ENCODE measurements at places on chromosomes 13 and 19.

DNA sequence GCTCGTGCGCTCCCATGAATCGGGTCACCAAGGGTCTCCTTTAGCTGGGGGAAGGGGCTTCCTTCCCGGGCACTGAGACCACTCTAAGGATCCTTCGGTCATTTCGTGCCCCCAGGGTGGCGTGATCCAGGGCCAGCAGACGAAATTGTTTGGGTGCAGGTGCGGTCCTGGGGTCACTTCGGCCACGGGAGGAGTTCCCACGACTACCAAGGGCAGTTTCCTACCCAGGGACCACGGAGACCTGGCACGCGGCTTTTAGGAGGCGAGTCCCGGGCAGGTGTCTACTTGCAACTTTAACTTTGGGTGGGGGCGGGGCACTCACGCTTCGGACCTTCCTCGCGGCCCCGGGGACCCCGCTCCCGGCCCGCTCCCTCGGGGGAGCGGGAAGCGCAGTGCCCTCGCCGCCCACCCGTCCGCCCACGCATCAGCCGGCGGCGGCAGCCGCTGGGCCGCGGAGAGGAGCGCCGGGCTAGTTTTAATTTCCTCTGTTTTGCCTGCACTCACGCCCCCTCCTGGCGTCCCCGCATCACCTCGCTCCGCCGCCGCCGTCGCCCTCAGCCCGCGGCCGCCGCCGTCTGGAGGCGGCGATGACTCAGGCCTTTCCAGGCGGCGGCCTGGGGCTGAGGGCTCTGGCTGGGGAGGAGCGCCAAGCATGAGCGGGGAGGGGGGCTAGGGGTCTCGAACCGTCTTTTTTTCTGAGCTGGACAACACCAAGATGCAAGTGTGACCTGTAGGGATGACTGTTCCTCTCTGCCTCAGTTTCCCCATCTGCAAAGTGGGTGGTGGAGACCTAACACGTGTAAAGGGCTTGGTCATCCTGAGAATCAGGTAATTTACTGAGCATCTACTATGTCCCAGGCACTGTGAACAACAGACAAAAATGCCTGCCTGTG, 21.8 kb downstream of the OLFM2 start:
- DNase-seq = peak; percentile 88

DNA sequence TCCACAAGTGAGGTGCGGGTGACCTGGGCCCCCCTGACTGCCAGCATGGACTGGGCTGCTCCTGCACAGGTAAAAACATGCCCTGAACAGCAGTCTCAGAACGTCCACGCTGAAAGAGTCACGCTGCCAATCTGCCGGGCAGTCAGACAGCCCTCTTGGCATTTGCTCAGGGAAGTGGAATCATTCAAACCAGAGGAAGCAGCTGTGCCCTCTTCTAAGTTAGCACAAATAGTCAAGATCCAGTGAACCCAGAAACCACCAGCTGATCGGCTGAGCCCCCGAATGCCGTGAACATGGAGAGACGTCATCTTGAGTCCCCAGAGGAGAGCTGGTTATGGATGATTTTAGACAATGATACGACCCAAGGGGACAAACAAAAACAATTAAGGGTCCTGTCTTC, 34.4 kb downstream of the KLF2 start:
- no peak for DNase-seq

DNA sequence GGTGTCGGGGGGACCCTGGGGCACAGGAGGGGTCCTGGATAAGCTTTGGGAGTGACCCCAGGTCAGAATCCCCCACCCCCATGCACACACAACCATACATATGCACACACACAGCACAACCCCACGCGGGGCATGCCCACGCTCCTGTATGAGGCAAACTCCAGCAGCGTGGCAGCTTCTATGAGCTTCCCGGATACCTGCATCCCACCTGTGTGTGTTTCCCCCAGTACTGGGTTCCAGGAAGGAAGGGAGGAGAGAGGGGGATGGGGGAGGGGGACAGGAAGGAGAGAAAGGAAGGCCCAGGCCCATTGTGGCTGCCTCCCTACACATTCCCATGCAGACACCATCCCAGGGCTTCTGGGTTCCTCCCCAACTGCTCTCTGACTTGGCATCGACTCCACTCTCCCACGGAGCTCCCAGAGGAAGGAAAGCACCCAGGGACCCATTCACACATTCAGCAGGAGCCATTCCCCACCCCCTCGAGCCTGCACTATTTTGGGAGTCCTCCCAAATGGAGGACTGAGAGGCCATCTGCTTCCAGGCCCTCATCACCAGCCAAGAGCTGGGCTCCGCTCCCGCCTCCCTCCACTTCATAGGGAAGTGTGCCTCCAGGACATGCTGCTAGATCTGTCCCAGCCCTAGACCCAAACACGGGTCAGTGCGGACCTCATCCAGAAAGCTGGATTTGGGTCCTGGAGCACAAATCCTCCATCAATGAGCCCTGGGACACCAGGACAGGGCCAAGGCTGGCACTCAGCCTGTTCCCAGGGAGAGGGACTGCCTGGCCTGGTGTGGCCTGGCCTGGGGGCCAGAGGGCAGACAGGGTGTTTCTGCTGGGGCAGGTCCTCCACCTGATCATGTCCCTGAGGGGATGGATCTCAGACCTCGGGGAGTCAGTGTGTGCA, 13.2 kb downstream of the PRR36 start:
- no peak for DNase-seq

DNA sequence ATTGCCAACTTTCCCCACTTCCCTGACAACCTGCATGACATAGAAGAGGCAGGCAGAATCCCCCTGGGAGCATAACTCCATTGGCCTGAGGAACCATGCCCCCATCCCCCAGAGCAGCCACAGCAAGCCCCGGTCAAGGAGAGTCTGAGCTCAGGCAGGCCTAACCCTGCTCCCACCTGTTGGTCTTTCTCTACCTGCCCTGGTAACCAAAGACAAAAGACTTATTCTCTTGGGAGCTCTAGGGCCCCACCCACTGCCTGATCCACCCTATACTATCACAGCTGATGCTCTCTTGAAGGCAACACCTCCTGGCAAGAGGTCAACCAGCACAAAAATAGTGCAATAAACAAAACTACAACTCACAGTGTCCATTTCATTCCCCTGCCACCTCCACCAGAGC, 59.3 kb downstream of the TNFSF13B start:
- no peak for DNase-seq

DNA sequence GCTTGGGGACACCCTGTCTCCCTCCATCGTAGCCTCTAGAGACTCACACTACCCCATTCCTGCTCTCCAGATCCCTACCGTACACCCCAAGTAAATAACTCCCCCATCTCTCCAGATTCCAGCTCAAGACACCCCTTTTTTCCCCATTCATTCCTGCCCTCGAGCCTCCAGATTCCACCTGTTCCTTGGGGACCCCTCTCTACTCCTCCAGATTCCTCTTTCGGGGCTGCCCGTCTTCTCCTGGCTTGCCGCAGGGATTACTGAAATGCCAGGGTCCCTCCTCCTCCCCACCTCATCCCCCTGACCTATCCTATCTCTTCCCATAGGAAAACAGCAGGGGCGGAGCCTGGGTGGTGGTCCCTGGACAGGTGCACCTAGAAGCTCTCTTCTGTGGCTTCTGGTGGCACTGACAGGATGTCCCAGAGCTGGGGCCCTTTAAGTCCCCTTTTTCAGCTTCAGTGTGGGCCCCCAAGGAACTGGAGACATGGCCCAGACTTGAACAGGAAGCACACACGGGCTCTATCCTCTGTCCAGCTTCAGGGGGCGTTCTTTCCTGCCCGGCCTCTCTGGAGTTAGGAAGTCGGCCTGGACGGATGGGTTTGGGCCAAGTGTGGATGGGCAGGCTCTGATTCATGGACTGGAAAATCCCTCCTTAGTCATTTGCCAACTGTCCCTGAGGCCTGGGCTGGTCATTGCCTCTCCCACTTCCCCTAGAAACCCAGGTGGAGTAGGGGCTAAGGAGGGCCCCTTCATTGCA, 1.2 kb downstream of the ZSWIM4 start:
- DNase-seq = peak; percentile 39

DNA sequence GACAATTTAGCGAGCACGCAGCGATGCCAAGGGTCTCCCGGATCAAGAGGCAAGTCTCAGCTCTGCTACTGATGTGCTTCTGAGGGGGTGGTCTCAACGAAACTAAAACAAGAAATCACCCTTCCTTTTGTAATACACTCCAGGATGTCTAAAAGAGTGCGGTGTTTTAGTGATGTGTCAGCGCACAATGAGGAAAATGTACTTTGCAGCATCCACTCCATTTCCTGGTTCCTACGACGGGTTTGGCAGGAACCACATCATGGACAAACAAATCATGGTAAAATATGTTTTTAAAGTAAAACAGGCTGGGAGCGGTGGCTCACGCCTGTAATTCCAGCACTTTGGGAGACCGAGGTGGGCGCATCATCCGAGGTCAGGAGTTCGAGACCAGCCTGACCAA, 154.0 kb upstream of the TSC22D1 start:
- DNase-seq = no peak

DNA sequence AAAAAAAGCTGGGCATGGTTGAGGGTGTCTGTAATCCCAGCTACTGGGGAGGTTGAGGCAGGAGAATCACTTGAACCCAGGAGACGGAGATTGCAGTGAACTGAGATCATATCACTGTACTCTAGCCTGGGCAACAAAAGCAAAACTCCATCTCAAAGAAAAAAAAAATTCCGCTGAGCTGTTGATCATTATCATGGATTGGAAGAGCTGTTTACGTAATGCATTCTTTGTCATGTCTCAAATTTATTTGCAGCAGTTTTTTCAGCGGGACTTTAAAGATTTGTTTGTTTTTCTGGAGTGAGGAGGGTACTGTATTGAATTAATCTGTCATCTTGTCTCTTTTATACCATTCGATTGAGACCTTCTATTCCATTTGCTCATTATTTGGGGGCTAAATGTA, 4.3 kb downstream of the NLRP5 start:
- DNase-seq = no peak

DNA sequence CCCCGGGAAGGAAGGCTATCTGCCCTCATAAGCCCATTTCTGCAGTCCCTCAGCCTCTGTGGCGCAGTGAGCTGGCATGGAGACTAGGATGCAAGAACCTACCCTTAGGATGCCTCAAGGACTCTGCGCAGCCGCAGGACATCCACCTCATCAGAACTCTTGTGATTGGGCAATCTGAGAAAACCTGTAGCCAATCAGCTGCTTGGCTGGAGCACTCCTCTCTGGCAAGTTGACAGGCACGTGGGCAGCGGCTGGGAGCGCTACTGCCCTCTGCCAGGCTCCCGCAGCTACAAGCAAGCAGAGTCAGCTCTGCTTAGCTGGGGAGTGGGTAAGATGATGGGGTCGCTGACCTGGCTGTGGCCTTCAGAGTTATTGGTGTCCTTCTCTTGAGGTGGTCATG, 1.5 kb upstream of the ECSIT start:
- peak; percentile 48 for DNase-seq

GRCh38 chr13:62035981-62036380, 620.3 kb upstream of the PCDH20 start:
- DNase-seq = no peak

DNA sequence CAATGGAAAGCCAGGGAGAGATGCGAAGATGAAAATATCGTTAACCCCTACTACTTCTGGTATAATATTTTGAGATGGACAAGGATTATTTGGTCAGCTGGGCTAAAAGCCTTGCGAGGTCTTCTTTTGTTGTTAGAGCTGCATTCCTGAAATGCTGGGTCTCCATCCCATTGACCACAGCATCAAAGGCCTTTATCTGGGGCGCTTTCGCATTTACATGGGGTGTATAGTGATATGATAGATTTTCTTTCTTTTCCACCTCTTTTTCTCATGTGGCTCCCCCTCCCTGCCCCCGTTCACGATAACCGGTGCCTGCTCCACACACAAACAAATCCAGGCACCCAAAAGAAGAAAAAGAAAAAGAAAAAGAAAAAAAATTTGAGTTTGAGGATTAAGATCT, 77.5 kb downstream of the ZNF536 start:
- no peak for DNase-seq

- DNase-seq = peak; percentile 62
These were observed 20.3 kb downstream of the C19orf81 start for GRCh38 chr19:50669302-50670101.

DNA sequence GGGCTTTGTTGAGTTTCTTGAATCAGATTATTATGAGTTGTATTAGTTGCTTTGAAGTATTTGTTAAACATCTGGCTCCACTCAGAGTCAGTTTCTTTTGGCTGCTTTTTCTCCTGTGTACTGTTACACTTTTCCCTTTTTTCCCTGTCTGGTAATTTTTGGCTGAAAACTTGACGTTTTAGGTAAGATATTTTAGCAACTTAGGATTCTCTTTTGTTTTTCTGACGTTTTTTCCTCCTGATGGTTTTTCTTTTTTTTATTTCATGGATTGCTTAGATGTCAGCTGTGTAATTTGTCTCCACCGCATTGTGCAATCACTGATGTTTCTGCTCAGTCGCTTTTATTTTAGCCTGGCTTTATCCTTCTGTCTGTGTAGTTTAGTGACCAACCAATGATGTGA, 20.7 kb downstream of the RFC3 start:
- no peak for DNase-seq

DNA sequence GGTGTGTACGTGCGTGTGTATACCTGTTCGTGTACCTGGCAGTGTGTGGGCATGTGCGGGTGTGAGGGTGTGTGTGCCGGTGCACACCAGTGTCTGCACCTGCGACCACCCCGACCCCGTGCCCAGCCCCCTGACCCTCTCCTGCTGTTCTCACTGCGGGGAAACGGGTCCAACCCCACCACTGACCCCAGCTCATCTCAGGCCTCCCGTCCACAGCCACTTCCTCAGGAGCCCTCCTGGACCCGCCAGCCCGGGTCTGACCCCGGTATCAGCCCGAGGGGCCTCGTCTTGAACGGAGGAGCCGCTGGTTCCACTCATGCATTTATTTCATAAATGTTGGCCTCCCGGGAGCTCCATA, 23.8 kb upstream of the ONECUT3 start:
- DNase-seq = no peak

- DNase-seq = no peak
These were observed 120.9 kb downstream of the DLEU7 start for GRCh38 chr13:50722440-50723125.

- DNase-seq = no peak
These were observed 325.1 kb downstream of the EFNB2 start for GRCh38 chr13:106210324-106210723.

- DNase-seq = no peak
These were observed 6.0 kb upstream of the RNF6 start for GRCh38 chr13:26228096-26228495.

- DNase-seq = no peak
These were observed 4.8 kb downstream of the MBD3 start for GRCh38 chr19:1587872-1588271.

- no peak for DNase-seq
These were observed 171.6 kb downstream of the ZIC5 start for GRCh38 chr13:99800011-99800410.

DNA sequence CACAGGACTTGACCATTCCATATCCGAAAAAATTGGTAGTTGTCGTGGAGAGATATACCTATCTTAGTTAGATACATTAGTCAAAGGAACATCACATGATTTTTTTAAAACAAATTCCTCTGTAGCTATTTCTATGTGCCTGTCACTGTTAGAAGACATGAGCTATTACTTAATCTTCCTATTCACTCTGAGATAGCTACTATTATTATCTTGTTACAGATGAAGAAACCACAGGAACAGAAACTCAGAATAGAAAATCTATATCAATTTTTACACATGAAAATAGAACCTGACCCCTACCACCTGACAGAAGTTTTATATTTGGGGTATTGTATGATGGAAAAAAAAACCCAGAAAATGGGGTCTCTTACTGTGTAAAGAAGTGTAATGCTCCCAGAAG, 68.9 kb upstream of the TDRD3 start:
- no peak for DNase-seq
